ENCODE measurements at places on chromosomes 1 and 21.

DNA sequence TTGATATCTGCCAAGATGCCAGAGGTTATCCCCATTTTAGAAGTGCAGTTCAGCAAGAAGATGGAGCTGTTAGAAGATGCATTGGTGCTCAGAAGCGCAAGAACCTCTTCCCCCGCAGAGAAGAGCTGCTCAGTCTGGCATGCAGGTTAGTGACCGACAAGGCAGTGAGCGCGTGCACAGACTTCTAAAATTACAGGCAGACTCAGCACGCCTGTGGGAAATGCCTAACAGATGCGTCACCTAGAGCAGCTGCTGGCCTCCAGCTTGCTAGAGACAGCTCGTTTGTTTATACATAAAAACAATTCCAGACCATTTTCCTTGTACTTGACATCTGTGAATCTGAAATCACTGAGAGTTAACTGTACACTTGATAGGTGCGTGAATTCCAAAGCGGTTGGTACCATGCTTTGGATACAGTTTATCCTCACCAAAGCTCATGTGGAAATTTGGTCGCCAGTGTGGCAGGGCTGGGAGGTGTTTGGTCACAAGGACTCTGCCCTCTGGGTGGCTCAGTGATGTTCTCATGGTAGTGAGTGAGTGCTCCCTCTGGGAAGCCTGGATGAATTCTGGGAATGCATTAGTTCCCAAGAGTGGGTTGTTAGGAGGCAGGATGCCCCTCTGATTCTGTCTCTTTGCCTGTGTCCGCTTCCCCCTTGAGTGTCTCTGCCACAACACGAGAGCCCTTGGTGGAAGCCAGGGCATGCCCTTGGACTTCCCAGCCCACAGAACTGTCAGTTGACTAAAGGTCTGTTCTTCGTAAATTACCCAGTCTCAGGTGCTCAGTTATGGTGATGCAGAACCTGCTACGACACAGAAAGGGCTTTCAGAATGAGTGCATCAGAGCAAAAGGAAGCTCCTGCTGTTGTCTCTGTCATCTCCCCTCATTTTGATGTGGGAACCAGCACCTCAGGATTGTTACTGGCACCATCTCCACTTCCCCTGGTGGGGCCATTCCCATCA, 24.4 kb downstream of the SNAP47 start:
- no peak for DNase-seq

DNA sequence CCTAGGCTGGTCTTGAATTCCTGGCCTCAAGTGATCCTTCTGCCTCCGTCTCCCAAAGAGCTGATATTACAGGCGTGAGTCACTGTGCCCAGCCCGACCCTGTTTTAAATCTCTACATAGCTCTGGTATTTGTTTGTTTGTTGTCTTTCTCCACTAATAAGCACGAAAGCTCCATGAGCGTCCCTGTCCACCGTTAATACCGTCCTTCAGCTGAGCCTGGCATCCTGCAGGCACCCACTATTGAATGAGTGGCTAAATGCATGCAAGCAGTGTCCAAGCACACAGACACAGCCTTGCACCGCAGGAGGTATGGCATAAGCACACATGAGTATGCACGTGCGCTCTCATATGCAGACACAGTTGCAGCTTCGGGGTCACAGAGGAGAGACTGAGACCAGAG, 4.5 kb upstream of the COL16A1 start:
- no peak for DNase-seq

GRCh38 chr21:43193088-43193650, 24.4 kb downstream of the CRYAA start:
- DNase-seq = no peak

DNA sequence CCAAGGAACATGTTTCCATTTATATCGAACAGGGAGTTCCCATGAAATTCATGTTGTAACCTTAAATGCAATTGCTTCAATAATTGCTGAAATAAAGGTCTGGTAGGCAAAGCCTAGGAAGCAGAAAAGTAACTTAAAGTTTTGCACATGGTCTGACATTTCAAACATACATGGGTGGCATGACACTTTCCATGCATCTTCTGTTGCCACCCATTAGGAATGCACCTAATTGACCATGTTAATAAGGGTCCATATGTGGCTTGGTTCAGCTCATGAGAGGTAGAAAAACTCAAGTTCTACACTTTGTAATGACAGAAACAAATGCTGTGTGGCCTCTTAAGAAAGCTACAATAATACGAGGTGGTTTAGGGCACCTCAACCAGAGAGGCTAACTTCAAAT, 72.0 kb upstream of the GORAB start:
- no peak for DNase-seq

- DNase-seq = no peak
Measured at GRCh38 chr1:94554580-94554979, 13.0 kb upstream of the F3 start.

DNA sequence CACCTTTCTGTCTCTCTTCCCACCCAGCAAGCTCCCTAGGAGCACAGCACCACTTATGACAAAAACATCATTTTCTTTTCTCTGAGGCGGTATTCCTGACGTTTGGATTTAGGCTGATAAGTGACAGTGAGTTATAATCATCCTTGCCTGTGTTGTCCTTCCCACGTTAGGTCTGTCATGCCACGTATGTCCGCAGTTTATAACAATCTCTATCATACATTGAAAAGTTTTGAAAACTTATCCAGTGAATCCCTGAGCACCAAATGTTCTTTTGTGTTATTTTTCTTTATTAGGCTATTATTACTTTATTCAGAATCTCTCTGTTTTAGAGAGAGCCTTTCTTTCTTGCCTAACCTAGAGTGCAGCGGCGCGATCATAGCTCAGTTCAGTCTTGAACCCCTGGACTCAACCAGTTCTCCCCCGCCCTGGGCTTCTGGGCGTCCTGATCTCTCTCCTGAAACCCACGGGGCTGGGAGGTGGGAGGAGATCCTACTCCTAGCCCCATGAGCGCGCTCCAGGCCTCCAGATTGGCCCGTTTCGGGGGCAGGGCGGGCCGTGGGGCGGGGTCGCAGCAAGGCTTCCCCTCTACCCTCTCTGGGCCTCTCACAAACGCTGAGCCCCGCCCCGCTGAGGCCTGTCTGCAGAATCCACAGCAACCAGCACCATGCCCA, at the start of gene GSTM2:
Gene GSTM2, plus strand, starts transcription at position 606 of the 671 bp plus-strand sequence. Its CDS starts 59 bp downstream, at position 665.
- peak; percentile 90 for DNase-seq

DNA sequence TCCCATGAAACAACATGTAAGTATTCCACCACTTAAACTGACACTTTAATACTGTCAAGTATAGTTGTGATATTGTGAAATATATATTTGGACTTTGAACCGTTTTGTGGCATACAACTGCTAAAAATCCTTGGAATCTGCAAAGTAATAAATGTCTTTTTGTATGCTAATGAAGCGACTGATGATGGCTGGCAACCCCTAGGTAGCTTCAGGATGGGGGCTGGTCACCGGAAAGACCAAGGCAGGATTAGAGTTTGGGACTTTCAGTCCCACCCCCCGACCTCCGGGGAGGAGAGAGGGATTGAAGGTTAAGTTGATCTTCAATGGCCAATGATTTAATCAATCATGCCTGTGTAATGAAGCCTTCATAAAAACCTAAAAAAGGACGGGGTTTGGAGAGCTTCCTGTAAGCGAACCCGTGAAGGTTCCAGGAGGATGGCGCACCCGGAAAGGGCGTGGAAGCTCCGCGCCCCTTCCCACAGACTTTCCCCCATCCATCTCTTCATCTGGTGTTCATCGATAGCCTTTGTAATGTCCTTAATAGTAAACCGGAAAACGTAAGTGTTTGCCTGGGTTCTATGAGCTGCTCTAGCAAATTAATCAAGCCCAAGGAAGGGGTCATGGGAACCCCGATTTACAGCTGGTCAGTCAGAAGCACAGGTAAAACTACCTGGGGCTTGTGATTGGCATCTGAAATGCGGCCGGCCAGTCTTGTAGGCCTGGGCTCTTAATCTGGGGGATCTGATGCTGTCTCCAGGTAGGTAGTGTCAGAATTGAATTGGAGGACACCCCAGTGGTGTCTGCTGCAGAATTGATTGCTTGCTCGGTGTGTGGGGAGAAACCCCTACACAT, 1.8 kb upstream of the ZNF281 start:
- no peak for DNase-seq

GRCh38 chr1:172203902-172204301, 216.6 kb upstream of the C1orf105 start:
- no peak for DNase-seq

DNA sequence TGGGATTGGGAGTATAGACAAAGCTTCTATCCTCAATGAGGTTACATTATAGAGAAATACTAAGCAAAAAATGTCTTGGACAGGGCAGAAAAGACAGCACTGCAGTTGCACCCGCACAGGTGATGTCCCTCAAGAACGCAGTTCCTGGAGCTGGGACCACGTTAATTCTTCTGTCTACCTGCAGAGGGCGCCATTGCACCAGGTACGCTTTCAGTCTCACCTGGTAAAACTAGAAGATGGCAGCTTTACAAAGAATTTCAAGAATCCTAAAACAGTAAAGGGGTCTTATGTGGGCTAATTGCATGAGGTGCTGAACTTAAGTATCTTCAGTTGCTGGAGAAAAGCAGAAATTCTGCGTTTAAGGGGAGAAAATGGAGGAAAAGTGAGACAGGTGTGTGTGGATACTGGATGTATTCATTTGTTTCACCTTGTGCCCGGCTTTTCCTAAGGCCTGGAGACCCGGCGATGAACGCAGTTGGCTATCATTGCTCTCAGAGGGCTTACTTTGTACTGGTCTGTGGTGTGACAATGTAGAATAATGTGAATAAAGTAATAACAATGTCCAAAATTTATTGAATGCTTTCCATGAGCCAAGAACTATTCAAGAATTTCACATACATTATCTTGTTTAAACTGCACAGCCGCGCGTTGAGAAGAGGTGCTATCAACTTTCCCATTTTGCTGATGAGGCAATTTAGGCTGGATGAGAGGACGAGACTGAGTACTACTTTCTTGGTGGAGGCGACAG, 276.3 kb upstream of the GREM2 start:
- DNase-seq = no peak

DNA sequence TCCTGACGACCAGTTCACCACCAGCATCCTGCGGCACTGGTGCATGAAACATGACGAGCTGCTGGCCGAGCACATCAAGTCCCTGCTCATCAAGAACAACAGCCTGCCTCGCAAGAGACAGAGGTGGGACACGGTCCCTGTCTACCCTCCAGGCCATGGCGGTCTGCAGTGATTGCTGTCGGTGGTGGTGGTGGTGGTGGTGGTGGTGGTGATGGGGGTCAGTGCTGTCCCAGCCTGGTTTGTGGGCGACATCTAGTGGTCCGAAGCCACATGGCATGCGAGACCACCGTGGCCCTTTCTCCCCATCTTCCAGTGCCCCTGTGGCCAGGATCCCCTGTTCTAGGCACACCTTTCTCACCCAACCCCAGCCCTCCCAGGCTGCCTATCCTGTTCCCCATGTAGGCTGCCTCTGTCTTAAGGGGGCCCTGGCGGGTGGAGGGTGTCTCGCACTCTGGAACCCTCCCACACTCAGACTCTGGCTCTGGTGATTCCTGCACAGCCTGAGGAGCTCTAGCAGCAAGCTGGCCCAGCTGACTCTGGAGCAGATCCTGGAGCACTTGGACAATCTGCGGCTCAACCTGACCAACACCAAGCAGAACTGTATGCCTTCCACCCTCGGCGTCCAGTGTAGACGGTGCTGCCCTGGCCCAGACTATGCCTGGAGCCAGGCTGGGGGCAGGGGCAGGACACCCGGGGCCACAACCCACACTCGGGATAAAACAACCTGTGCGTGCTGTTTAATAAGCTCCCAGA, 3.2 kb upstream of the SLC27A3 start:
- no peak for DNase-seq

DNA sequence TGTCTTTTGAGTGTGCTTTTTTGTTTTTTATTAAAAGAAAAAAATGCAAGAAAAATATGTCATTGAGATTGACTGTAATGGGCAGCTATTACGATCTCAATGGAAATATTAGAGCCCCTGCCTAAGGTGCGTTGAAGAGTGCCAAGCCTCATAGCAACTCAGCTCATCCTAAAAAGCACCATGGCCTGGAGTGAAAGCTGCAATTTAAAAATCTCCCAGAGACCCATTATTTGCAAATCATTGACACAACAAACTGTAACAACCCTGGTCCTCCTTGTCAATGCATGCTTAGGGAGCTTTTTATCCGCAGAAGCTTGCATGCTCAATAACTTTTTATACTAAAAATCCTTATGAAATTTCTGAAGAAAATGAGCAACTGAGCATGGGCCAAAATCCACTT, 954.5 kb downstream of the ADGRL2 start:
- DNase-seq = no peak

DNA sequence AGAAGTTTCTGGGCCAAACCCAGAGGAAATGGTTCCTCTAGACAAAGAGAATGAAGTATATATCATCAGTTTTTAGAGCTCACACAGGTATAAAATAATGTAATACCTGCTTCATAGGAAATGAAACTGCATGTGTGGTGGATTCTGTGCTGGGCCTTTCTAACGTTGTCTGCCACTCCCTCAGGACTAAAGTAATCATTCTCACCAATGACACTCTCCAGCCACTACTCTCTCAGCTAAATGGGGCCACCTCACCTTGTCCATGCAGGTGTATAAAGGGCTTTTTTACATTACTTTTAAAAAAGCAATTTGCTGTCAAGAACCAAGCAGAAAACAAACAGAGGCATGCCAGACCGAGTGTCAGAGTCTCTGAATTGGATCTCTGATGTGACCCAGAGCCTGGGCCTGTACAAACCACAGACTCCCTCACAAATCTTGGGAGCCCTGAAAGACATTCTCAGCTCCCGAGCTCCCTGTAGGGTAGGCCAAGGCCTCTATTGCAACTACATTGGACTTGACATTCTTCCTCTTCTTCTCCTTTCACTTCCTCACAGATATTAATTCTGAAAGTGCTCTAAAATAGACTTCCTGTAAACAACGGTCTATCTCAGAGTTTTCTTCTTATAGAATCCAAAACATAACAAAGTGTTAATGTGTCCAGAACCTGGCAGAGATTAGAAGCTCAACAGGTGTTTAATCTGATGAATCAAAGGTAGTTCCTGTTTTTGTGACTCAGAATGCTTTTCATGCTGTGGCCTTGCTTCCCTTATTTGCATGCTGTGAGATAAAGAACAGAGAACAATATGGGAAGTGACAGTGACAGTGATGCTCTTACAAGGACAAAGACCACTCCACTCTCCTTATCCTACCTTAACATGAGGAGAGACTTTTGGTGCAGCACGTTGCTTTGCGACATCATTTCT, 8.6 kb downstream of the AIM2 start:
- no peak for DNase-seq

- no peak for DNase-seq
Measured at GRCh38 chr1:4768553-4768952, 114.1 kb downstream of the AJAP1 start.

GRCh38 chr21:31795992-31796391, 64.1 kb upstream of the SCAF4 start:
- no peak for DNase-seq

- DNase-seq = no peak
Measured at GRCh38 chr1:63010913-63011660, 227.2 kb downstream of the ATG4C start.

- DNase-seq = no peak
Measured at GRCh38 chr1:54842206-54842915, 41.2 kb upstream of the TTC22 start.

- no peak for DNase-seq
Measured at GRCh38 chr1:77322061-77322900, 40.5 kb downstream of the AK5 start.

DNA sequence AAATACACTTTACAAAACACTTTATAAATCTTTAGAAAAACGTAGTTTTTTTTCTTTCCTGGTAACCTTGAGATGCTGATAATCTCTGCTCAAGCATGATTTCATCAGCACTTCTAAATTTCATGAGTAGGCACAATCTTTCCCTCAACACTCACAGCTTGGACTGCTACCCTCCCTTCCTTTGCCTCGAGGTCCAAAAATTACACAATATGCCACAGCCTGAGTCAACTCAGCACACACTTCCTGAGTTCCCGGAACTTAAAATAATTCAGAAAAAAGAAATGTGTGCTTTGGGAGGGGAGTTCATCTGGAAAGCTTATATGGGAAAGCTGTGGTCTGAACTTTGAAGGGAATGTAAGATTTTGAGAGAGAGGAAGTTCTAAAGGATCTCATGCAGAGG, 5.9 kb downstream of the CLCA2 start:
- no peak for DNase-seq

Data from stimulated activated CD4-positive, alpha-beta T cell treated with anti-CD3 and anti-CD28 coated beads, Interleukin-15, amount 100 ng/mL, for 48 hours (primary cell).